ENCODE measurements at places on chromosomes 13 and 19.

DNA sequence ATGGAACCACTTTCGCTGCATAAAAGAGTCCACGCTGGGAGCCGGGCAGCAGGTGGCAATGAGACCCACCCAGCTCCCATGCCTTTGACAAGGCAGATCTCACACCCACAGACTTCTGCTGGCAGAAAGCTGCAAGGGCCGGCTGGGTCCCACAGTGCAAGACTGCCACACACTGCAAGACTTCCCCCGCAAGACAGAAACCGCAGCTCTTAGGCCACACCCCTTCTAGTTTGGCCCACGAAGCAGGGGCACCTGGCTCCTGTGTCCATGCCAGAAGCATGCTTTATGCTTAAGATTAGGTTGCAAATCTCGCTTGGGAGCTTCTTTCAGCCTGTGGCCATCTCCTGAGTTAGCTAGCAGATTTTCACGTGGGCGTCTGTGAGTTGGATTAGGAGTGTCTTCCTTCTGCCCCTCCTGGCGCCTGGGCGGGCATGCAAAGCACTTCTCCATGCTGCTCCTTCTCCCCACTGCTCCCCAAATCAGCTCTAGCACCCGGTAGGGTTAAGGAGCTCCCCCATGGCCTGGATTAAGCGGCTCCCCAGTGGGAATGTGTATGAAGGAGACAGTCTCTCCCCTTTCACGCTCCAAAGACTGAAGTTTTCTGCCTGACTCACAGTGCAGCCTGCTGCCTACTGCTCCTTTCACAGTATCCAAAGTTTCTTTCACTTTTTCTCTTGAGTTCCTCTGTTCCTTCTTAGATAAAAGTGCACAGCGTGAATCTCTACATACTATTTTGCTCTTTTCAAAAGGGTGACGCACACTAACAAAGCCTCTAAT, 17.7 kb downstream of the GPC6 start:
- no peak for DNase-seq

GRCh38 chr19:12052091-12052496, 667 bp downstream of the ZNF878 start:
- DNase-seq: no peak

- DNase-seq: no peak
These were observed 17.3 kb upstream of the CLDN10 start for GRCh38 chr13:95535243-95535642.

- DNase-seq: no peak
These were observed 67.2 kb downstream of the ZNF726 start for GRCh38 chr19:23981863-23982262.

DNA sequence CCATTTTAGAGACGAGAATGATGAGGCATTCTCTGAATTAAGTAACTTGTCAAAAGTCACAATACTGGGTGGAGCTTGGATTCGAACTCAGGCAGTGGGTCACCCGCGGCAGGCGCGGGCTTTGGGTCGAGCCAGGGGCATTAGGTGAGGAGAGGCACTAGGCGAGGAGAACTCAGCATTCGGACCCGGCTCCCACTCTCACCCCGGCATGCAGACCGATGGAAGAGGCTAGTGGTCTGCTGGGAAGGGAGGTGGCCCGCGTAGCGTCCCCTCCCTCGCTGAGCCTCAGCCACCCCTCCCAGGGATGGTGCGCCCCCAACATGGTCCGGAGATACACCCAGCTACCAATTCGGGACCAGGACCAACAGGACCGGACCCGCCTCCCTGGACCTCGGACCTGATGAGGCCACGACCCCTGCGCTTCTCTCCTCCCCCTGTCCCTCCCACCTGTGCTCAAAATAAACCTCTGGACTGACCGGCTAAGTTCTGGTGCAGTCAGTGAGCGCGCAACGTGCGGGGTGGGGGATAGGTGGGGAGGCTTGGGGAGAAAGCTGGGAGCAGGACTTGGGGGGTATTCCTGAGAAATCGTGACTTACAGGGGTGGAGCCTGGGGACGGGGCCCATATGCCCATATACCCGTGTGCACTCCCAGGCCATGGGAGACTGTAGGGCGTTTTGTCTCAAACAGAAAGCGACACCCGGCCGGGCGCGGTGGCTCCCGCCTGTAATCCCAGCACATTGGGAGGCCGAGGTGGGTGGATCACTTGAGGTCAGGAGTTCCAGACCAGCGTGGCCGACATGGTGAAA, 1.3 kb upstream of the SNAPC2 start:
- no peak for DNase-seq

GRCh38 chr19:50024719-50025021, 502 bp downstream of the VRK3 start:
- DNase-seq: no peak

DNA sequence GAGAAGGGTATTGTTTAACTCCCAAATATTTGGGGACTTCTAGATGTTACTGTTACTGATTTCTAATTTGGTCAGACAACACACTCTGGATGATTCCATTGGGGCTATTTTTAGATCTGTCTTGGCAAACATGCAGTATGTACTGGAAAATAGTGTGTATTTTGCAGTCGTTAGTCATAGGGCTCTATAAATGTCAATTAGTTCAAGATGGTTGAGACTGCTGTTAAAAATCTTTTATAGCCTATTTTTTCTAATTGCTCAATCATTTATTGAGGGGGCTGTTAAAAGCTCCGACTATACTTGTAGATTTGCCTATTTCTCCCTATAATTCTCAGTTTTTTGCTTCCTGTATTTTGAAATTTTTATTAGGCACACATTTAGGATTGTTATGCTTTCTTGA, 31.4 kb downstream of the PPP5C start:
- DNase-seq: no peak

DNA sequence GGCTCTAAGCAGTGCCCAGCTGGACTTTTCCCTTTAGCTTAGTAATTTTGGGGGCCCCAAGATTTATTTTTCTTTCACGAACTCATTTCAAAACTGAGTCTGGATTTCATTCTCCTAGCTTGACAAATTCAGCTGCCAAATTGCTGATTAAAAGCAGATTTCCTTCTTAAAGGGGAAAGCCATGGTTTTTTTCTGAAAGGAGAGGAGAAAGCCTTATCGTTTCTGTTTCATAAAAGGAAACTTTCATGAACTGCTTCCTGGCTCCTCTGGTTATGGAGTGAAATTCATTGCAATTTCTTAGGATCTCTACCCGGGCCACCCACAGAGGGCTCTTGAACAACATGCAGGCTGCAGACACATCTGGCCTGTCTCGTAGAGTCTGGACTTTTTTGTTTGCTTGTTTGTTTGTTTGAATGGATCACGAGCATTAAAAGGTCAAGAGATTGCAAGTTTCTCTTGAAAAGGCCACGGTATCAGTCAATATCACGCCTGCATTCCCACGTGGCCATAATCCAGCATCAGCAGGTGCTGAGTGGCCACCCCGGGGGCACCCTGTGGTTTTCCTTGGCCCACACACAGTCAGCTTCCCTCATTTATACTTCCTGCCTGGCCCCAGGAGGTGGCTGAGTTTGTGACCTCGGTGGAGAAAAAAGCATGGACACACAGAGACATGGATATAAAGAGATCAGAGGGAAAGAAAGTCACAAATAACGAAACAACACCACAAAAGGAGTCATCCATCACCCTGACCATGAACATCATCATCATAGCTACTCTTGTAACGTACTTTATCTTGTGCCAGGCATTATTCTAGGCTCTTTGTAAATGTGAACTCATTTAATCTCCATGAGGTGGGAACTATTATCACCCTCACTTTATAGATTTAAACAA, 10.5 kb upstream of the KLK4 start:
- DNase-seq: no peak

GRCh38 chr19:33202546-33203507, 8.7 kb downstream of the LRP3 start:
- DNase-seq: no peak

DNA sequence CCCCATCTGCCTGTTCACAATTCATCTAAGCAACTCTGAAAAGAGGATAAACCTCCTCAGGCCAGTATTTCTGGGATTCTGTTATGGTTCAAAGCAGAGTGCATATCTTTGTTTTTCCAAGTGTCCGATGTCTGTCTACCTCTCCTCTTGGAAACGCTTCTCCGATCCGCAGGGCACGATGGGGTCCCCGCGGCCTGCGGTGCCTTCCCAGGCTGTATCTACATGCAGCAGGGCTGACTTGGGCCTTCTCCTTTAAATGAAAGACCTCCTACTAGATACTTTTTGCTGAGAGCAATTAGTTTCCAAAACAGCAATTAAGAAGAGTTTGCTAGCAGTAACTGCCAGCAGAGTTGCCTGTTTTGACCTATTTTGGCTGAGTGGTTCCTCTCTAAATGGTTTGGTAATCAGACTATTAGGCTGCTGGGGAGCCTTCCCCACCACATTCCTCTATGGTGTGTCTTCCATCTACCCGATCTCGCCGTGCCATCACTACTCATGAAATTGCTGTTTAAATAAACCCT, 23.5 kb downstream of the COL4A2 start:
- DNase-seq: no peak

GRCh38 chr19:48394331-48395169, 1.1 kb downstream of the GRIN2D start:
- DNase-seq: peak; percentile 46

DNA sequence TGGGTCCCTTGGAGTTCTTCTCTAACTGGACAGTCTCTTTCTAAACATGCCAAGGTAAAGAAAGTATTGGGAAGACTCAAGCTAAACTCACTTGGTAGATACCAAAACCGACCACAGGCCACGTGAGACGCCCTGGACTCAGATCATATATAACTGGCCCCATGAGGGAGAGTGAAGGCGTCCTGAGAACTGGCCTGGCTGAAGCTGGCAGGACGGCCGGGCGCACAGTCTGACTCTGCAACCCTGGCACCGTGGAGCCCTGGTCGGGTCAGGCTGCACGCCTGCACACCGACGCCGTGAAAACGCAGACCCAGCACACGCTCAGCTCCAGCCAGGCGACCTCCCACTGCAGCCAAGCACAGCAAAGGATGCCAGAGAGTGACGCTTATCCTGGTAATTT, 122.5 kb upstream of the SPACA7 start:
- no peak for DNase-seq

DNA sequence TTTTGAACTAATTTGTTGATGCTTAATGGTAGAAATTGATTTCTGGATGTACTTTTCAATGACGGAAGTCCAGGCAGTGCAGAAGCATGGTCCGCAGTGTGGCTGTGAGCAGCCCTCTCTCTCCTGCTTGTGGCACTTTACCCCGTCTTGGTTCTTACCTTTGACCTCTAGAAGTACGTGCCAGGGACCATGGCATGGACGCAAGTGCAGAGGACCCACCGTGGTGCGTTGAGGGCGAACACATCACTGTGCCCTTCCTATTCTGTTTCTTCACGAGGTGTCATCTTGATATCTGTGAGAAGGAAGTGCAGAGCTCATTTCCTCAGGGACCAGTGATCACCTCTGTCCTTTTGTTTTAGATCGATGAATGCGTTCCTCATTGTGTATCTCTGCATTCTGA, 135.2 kb downstream of the ATP11A start:
- no peak for DNase-seq

GRCh38 chr19:9981406-9982260, 28.7 kb downstream of the COL5A3 start:
- DNase-seq: no peak

GRCh38 chr13:44321961-44322360, 51.7 kb upstream of the SERP2 start:
- no peak for DNase-seq

DNA sequence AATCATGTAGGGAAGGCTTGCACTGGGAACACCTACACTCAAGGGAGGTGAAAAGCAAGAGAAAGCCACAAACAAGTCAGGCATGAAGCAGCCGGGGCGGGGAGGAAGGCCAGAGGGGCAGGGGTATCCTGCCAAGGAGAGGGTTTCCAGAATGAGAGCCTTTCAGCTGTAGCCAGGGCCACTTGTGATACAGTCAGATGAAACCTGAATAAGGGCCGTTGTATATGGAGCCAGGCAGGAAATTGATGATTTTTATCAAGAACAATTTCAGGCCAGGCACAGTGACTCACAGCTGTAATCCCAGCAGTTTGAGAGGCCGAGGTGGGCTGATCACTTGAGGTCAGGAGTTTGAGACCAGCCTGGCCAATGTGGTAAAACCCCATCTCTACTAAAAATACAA, 4.4 kb downstream of the TRPM4 start:
- no peak for DNase-seq

DNA sequence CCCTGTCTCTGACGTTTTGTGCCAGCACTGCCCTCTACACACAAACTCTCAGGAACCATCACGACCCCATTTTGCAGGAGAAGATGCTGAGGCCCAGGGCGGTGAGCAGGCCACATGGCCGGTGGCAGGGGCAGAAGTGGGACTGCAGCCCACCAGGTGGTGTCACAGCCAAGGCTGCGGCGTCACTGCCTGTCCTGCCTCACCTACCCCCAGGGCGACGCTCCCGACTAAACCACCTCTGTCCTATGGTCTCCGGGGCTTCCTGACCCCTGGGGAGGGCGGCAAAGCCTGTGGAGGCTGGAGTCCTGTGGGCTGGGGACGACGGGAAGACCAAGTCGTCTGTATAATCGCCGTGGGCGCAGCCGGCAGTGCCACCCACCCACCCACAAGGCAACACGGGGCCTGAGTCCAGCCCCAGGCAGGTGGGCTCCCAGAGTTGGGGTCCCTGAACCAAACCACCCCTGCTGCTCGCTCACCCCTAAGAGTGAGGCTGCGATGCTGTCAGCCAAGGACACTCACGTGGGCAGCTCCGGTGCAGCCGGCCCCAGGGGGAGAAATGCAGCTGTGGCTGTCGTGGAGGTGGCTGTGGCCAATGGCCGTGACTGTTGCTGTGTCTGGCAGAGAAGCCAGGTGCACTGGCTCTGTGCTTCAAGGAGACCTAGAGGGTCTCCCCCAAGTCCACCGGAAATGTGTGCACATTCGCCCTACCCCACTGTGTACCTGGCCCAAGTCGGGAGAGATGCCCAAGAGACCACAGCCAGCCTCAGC, 29.7 kb downstream of the RASA3 start:
- no peak for DNase-seq

DNA sequence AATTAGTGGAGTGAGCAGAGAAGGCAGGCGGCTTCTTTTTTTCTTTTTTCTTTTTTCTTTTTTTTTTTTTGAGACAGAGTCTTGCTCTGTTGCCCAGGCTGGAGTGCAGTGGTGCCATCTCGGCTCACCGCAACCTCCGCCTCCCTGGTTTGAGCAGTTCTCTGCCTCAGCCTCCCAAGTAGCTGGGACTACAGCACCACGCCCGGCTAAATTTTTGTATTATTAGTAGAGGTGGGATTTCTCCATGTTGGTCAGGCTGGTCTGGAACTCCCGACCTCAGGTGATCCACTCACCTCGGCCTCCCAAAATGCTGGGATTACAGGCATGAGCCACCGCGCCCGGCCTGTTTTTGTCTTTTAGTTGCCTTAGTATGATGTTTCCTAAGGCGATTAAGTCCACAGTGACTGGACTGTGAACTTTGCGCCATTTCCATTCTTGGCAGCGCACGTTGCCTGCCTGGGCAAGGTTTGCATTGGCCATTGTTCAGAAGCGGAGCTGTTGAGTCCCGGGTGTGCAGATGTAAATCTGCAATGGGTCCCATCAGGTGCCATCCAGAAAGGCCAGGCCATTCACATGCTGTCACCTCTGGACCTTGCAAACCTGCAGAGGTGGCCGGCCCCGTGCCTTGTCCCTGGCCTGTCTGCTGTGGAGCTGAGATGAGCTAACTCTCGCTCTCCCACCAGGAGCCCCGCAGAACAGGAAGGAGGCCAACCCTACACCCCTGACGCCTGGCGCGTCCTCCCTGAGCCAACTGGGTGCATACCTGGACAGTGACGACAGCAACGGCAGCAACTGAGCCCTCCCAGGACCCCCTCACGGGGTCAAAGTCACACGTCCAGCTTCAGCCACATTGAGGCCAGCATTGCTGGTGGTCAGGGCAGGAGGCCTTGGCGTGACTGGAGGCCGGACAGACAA, 10.9 kb upstream of the SHD start:
- no peak for DNase-seq

- no peak for DNase-seq
These were observed 9.3 kb downstream of the POU2F2 start for GRCh38 chr19:42122691-42123607.

- DNase-seq: no peak
These were observed 51.9 kb downstream of the CELF5 start for GRCh38 chr19:3276341-3276799.

Measured in B cell (primary cell).